ENCODE measurements at places on chromosomes 12 and 14.

GRCh38 chr12:29164477-29165393 is 15.7 kb downstream of the FAR2 start:
- DNase-seq: no peak

GRCh38 chr12:851343-851742 is 98.2 kb downstream of the RAD52 start:
- DNase-seq: no peak

DNA sequence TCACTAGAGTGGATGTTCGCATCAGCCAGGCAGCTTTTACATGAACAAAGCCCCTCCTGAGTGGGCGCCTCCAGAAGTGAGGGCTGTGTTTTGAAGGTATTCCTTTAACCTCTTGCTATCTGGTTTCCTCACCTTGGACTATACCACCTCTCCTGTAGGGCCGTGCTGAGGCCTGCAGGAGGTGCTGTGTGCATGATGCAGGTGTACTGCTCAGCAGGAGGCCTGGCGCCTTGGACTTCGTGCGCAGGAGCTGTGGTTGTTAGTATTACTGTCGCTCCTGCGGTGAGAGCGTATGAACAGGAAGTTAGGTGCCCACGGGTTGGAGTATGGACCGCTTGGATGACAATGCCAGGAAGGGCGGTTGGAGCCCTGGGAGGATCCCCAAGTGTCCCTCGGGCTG is 130.7 kb downstream of the TSPAN9 start:
- no peak for DNase-seq

DNA sequence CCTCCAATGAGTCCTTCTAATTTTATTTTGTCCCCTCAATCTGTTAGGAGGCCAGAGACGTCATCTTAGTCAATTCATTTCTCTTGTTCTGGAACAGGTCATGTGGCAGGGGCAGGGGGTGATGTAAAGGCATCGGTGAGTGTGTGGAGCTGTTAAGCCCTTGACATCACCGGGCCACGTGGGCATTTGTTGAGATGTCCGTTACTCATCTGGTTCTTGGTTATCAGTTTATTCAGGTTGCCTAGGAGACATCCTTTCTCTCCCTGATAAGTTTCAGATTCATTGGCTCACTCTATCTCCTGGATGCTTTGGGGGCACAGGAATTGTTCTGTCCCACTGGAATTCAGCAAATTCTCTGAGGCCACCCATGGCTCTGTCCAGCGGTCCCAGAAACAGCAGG is 33.6 kb upstream of the SEL1L start:
- no peak for DNase-seq

GRCh38 chr14:68688872-68689371 is 103.9 kb downstream of the ZFP36L1 start:
- peak; percentile 22 for DNase-seq

GRCh38 chr12:93550748-93551611 is 21.5 kb upstream of the SOCS2 start:
- no peak for DNase-seq

DNA sequence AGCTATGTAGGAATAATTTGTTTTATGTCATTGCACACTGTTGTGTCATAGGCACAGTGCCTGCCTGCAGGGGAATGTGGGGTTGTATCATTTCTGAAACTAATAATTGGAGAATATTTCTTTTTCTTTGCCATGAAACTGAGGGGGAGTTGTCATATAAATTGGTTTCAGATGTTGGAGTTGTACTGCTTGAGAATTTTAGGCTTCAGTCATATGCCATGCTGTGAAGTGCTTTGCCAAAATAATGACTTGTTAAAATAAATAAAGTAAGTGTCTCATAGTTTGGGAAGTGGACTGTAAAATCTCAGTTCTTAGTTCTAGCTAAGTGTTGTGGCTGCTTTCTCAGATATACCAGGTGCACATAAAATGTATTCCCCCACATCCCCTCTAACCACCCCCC is 116.8 kb downstream of the DAAM1 start:
- DNase-seq: no peak

DNA sequence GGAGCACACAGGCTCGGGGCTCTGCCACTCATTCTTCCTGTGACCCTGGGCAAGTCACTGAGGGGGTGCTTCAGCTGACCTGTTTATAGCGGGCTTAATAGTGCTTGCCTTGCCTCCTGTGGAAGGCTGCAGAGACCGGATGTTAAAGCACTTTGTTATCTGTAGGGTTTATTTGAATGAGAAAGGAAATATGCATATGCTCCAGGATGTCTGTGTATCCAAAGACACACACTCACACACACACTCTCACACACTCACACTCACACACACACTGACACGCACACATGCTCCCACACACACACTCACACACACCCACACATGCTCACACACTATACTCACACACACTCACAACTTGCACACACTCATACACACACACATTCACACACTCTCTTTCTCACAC is 56.1 kb upstream of the DDX11 start:
- no peak for DNase-seq

DNA sequence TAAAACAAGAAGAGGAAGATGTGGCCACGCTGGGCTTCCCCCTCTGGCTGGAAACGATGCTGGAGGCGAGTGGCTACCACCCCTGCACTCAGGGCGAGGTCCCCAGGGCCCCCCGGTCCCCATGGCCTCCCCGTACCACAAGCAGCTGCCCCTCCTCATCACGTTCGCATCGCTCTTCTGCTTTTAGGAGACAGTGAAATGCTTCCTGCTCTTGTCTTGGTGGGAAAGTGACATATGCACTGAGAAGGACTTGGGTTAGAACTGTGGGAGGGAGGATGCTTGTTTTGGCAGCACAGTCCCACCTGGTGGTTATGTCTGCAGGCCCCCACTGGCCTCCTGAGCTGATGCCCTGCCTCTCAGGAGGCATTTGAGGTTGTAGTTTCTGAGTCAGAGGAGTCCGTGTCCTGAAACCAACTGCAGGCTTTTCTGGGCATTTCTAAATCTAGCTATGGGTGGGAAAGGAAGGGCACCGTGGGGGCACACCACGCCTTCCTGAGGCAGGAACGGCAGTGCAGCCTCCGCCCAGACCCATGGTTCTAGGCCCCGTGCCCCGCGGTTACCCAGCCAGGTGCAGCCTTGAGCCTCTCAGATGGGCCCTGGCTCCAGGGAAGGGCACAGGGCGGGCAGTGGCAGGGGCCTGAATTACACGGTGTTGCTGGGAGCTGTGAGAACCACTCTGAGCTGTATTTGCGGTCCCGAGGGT is 139.3 kb downstream of the ADGRD1 start:
- DNase-seq: no peak

GRCh38 chr12:57579011-57579410 is 12.0 kb upstream of the PIP4K2C start:
- DNase-seq: no peak

DNA sequence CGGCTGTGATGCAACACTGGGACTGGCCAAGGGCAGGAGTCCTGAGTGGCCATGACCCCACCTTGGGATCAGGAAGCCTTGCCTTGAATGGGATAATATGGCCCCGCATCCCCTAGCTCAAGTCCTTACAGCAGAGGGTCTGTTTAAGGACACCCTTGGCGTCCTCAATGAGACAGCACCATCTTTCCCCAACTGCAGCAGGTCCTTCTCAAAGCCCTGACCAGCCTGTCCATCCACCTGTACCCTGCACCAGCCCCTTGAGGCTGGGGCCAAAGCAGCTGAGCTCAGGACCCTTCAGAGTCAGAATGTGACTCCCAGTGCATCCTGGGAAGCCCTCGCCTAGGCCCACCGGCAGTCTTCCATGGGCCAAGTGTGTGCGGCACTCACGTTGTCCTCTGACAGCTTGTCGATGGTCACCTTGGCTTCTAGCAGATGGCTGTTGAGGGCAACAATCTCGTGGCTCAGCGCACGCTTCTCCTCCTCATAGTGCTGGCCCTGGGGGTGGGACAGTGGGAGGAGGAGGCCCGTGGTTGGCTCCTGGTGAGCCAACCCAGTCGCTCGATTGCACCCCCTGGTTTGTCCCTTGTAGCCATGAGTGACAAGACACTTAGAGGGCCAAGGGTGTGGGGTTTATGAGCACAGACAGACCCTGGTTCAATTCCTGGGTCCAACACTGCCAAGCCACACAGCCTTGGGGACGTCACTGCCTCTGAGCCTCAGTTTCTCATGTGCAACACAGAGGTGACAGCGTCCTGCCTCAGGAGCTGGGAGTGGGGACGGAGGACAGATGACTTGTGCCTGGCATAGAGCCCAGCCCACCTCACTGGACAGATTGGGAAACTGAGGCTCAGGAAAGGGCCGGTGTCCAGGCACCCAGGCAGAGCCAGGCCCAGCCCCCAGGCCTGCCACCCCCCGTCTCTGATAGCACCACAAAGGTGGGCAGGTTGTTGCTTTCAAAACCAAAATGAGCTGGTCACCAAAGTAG is 43.5 kb downstream of the BEGAIN start:
- no peak for DNase-seq

DNA sequence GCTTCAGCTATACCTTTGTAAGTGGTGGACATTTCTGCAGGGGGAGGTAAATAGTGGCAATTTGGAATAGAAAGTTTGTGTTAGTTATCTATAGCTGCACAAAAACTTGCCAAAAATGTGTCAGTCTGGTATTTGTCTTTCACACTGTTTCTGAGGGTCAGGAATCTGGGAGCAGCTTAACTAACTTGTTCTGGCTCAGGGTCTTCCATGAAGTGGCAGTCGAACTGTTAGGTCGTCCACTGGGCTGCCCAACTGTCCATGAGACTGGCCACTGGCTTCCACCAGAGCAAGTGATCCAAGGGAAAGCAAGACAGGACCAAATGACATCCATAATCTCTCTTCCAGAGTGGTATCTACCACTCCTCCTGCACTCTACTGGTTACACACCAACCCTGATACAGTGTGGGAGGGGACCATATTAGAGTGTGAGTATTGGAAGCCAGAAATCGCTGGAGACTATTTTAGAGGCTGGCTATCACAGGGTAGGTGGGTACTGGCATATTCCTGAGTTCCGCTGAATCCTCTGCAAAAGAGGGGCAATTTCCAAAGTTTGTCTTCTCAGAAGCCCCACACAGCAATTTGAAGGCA is 60.9 kb downstream of the DYRK2 start:
- no peak for DNase-seq

DNA sequence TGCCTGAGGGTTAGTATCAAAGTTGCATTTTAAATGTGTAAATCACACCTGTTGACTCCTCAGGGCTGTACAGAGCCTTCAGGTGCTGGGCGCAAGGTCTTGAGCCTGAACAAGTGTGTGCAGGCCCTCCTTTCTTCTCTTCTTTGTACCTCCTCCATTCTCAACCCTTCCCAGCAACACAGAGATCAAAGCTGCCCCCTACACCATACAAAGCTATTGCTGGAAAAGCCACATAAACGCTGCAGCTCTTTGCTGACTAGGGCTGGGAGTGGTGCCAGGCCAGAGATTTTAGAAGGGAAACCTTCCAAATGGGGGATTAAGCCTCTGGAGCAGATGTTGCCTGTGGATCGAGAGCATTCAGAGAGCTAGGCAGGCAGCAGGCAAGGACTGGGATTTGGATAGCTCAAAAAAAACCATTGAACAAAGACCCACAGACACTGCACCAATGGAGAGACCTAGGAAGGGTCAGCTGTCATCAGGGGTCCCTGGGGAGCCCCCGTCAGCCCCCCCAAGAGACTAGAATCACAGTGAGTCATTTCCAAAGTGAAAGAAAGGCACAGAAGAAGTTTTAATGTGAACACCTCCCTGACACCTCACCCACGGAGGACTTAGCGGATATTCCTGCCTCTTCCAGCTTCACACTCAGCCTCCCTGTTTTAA is 18.2 kb upstream of the SUSD6 start:
- no peak for DNase-seq

DNA sequence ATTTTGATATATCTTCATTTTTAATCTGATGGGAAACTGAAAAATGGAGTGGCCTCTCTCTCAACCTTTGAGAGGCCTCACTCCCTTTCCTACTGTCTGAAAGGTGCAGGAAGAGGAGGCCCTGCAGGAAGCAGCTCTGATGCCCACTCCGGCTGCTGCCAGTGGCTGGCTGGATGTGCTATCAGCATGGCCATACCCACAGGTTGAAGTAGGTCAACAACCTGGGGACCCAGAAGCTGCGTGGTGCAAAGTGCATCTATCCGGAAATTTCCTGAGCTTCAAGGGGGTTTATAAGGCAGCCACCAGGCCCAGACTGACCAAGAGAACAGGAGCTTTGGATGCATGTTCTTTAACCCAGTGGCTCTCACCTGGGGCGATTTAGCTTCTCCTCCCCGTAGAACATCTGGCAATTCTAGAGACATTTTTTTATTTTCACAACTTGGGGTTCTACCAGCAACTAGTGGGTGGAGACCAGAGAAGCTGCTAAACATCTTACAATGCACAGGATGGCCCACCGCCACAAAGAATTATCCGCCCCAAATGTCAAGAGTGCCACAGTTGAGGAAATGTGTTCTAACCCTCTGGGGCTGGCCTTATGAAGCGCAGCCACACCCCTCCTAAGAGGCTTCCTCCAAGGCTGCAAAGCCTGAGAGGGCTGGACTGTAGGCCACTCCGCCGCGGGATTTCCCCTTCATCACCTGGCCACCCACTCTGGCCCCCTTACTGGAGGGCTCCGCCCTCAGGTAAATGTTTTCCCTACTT is 8.2 kb upstream of the BATF start:
- DNase-seq: no peak

DNA sequence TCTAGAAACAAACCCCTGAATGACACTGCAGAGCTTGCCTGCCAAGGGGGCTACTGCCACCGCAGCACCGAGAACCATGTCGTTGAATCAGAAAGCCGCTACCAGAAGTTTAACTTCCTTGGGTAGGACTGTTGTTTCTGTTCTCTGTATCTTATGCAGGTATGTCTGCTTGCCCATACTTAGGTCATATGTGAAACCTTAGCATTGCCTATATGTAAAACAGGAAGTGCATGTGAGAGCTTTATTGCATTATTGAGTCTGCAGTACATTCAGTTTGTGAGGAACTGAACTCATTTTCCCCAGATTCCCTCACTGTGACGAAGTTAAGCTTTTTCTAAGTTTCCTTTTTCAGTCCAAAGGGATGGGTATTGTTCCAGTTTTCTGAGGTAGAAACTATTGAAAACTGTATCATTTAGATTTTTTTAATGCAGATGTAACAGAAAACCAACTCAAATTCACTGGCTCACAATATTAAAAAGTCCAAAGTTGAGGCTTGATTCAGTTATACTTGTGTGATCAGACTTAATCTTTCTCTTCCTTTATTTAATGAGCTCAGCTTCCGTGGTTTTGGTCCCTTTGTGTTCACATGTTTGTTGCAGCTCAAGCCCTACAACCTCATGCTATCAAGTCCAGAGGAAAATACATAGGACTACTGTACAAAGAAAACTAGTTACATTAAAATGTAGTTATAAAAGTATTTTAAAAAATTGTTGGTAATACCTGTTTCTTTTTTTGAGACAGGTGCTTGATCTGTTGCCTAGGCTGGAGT is 6.9 kb downstream of the FBXO34 start:
- DNase-seq: peak; percentile 28

GRCh38 chr12:15712823-15713660 is 76.1 kb downstream of the EPS8 start:
- no peak for DNase-seq

Measured in activated naive CD4-positive, alpha-beta T cell treated with anti-CD3 and anti-CD28 coated beads, Interleukin-2, amount 10 ng/mL, durations not matched to agents 7 days and 5 days (primary cell).